ENCODE measurements at places on chromosomes 16 and 17. TPM values are rescaled to one million over a fixed set of nuclear protein-coding genes. Genes with fewer than 3 reads are reported as not detected.

NPB gene
- not detected for total RNA-seq

GAST gene
- not detected for total RNA-seq

KRT13 gene
- not detected for total RNA-seq

ITGB3 gene
- total RNA-seq = 16.4 TPM

KRT24 gene
- total RNA-seq = not detected

DNAH9 gene
- total RNA-seq = not detected

GAS2L2 gene
- total RNA-seq = 0.07 TPM

NPIPA2 gene
- not detected for total RNA-seq

IL21R gene
- total RNA-seq = 1.9 TPM

FAM83G gene
- total RNA-seq = 22.9 TPM

GRCh38 chr16:8137606-8138005, 452.7 kb downstream of the TMEM114 start:
- H3K4me1 ChIP-seq = no peaks in the 10 kb centered on the region

DNA sequence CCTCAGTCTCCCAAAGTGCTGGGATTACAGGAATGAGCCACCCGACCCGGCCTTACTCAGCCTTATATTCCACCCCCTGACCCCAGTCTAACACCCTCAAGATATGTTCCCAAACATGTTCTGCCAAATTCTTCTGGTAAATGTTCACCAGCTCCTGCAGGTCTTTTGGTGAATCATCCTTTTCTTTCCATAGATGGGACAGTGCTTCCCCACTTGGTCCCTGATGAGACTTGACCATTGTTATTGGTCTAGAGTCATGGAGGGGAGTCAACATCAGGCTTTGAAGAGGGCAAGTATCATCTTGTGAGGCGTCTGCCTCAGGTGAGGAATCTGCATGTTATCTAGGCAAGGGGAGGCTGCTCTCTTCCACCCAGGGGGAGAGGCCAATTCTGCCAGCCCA, 10.4 kb upstream of the RUNDC3A start:
- H3K36me3 ChIP-seq = no peaks in the 10 kb centered on the region
- H3K27ac ChIP-seq = no peak overlapping the region
- H3K27me3 ChIP-seq = no peaks in the 10 kb centered on the region
- no peak for DNase-seq
- no peak overlapping the region for H3K4me3 ChIP-seq

DNA sequence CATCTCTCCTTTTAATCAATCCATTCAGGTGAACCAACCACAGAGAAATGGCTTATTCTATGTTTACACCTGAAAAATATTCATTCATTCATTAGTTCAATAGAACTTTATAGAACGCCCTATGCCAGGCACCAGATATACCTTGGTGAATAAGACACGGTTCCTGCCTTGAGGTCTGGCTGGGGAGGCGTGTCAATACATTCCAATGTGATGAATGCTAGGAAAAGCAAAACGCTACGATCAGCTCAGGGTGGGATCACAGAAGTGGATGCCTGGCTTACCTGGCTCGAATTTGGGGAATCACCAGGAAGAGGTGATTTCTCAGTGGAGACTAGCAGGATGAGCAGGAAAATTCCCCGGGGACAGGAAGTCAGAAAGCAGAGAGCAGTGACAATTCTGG, 17.5 kb upstream of the WFIKKN2 start:
- H3K4me1 ChIP-seq = no peaks in the 10 kb centered on the region
- no peaks in the 10 kb centered on the region for H3K36me3 ChIP-seq
- H3K27me3 ChIP-seq = peaks cover 1% of the 10 kb centered on the region

- no peaks in the 10 kb centered on the region for H3K36me3 ChIP-seq
- no peaks in the 10 kb centered on the region for H3K4me1 ChIP-seq
- DNase-seq = no peak
- H3K27ac ChIP-seq = no peak overlapping the region
- H3K4me3 ChIP-seq = no peak overlapping the region
These were observed 58.1 kb downstream of the MAP2K4 start for GRCh38 chr17:12078791-12079190.

- DNase-seq = no peak
- no peak overlapping the region for H3K4me3 ChIP-seq
- H3K4me1 ChIP-seq = no peaks in the 10 kb centered on the region
- no peak overlapping the region for H3K27ac ChIP-seq
- H3K27me3 ChIP-seq = no peaks in the 10 kb centered on the region
- no peaks in the 10 kb centered on the region for H3K36me3 ChIP-seq
These were observed 19.3 kb downstream of the ITGAL start for GRCh38 chr16:30491744-30492308.

DNA sequence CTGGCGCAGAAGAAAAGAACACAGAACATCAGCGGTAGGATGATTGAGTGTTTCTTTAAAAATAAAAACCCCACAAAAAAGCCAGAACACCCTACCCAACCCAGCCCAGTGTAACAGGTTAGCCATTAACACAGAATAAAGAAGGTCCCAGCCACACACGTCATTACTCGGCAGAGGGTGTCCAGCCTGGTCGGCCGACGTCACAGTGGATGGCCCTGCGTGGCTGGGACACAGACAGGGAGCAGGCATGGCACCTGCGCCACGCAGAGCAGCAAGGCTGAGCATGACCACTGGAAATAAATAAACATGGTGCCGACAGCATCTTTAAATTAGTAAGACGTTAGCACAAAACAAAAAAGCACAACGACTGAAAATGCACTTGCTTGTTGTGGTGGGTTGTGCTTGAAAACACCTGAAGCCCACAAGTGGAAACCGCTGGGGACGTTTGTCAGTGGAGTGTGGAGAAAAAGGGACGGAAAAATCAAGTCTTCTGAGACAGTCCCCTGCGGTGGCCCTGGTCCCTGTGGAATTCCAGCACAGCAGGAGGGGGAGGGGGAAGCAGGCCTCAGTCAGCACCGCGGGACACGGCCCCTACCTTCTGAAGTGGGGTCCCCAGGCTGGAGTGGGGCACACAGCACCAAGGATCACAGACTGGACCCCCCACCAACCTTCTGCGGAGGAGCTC, 39.2 kb downstream of the SLC7A5 start:
- H3K27me3 ChIP-seq = no peaks in the 10 kb centered on the region
- no peak overlapping the region for H3K27ac ChIP-seq
- no peak for DNase-seq
- no peak overlapping the region for H3K4me3 ChIP-seq

- DNase-seq = no peak
- H3K27ac ChIP-seq = no peak overlapping the region
- H3K27me3 ChIP-seq = no peaks in the 10 kb centered on the region
These were observed 37.0 kb upstream of the PEMT start for GRCh38 chr17:17628388-17629008.

DNA sequence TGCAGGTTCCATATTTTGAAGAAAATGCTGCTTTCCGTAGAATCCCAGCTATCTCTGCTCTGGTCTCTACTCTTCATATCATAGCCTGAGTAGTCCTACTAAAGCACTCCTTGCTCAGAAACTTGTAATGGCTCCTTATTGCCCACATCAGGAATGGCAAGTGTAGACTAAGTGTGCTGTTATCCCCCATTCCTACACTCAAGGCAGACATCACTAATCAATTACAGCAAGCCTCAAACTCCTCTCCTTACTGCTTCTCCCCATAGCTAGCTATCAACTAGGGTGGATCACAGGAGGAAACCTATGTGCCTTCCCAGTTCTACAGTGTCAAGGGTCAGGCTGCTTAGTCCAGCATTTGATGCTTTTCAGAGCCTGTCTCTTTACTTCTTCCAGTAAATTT, 163.4 kb downstream of the HAPSTR1 start:
- no peaks in the 10 kb centered on the region for H3K27me3 ChIP-seq
- H3K36me3 ChIP-seq = no peaks in the 10 kb centered on the region
- no peak for DNase-seq
- no peaks in the 10 kb centered on the region for H3K4me1 ChIP-seq
- H3K4me3 ChIP-seq = no peak overlapping the region

DNA sequence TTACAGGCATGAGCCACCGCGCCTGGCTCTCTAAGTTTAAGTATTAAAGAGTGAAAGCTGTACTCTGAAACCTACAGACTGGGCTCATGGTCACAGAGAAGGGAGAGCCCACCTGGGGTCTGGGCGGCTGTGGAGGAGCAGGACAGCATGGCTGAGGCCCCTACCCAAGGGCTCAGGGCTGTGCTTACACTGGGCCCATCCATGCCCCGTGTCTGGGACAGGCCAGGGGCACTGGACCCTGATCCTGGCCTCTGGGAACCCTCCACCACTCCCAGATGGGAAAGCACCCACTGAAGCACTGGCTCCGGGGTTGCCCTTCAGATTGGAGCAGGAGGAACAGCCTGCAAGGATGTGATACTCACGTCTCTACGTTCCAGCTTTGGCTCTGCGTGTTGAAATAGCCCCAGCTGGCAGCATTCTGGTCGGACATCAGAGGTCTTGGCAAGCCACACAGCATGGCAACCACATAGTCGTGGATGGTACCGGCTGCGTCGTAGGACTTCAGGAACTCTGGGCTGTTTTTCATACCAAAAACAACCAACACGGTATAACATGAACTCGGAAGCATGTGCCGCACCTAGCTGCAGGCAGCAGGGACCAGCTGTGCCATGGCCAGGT, 13.0 kb downstream of the SHPK start:
- no peak overlapping the region for H3K4me3 ChIP-seq
- no peaks in the 10 kb centered on the region for H3K27me3 ChIP-seq
- no peak for DNase-seq
- no peak overlapping the region for H3K27ac ChIP-seq
- no peaks in the 10 kb centered on the region for H3K4me1 ChIP-seq
- H3K36me3 ChIP-seq = peaks cover 11% of the 10 kb centered on the region

GRCh38 chr17:48023400-48024148, 14.0 kb downstream of the COPZ2 start:
- H3K27me3 ChIP-seq = no peaks in the 10 kb centered on the region
- peak; percentile 95 for DNase-seq
- peak overlapping the region; percentile 62 for H3K4me3 ChIP-seq
- H3K27ac ChIP-seq = no peak overlapping the region
- peaks cover 33% of the 10 kb centered on the region for H3K4me1 ChIP-seq
- H3K36me3 ChIP-seq = no peaks in the 10 kb centered on the region

- H3K4me3 ChIP-seq = no peak overlapping the region
- DNase-seq = no peak
- peaks cover 13% of the 10 kb centered on the region for H3K4me1 ChIP-seq
- no peak overlapping the region for H3K27ac ChIP-seq
These were observed 48.8 kb downstream of the RMI2 start for GRCh38 chr16:11393861-11394592.

GRCh38 chr16:75471723-75472633, 7.5 kb upstream of the TMEM170A start:
- H3K4me3 ChIP-seq = no peak overlapping the region
- no peak overlapping the region for H3K27ac ChIP-seq
- peak; percentile 78 for DNase-seq
- no peaks in the 10 kb centered on the region for H3K36me3 ChIP-seq

GRCh38 chr16:22322741-22323140, 25.5 kb downstream of the POLR3E start:
- no peak overlapping the region for H3K27ac ChIP-seq
- no peak overlapping the region for H3K4me3 ChIP-seq
- H3K27me3 ChIP-seq = no peaks in the 10 kb centered on the region
- H3K4me1 ChIP-seq = no peaks in the 10 kb centered on the region
- peaks cover 11% of the 10 kb centered on the region for H3K36me3 ChIP-seq
- no peak for DNase-seq

DNA sequence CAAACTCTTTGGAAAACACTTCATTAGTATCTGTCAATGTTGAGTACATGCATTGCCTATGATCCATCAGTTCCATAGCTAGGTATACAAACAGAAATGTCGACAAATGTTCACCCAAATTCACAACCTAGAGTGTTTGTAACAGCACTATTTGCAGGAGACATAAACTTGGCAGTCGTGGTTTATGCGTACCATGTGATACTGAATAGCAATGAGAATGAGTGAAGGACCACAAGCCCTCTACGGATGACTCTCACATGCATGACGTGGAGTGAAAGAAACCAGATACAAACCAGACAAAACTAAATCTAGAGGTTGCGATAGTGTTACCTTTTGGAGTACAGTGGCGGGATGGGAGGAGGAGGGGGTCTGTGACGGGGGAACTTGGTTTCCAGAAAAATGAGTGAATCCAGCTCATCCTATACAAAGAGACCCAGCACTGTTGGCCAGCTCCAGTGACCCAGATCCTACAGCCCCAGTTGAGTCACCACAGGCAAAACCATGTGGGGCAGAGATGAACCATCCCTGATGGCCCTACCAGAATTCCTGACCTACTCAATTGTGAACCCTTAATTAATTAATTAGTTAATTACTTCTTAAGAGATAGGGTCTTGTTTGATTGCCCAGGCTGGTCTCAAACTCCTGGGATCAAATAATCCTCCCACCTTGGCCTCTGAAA, 15.9 kb upstream of the ULK2 start:
- no peaks in the 10 kb centered on the region for H3K36me3 ChIP-seq
- no peaks in the 10 kb centered on the region for H3K27me3 ChIP-seq
- H3K4me1 ChIP-seq = no peaks in the 10 kb centered on the region
- DNase-seq = no peak
- no peak overlapping the region for H3K27ac ChIP-seq

DNA sequence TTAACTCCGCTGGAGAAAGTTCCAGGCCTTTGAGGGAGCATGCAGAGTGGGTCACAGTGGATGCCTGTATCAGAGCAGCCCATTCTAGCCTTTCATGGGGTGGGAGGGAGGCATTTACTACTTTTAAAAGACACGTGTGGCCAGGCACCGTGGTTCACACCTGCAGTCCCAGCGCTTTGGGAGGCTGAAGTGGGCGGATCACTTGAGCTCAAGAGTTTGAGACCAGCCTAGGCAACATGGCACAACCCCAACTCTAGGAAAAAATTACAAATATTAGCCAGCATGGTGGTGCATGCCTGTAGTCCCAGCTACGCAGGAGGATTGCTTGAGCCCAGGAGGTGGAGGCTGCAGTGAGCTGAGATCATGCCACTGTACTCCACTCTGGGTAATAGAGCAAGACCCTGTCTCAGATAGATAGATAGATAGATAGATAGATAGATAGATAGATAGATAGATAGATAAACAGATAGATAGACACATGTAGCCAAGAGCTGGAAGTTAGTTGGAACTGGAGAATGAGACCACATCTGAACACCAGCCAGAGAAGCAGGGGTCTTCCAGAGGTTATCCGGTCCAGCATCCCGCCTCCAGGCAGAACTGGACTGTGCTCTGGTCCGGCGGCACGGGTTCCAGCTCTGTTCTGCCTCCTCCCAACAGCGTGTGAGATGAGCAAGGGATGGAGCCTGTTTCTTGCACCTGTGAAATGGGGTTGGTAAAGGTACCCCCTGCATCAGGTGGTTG, 3.6 kb downstream of the ADCY7 start:
- peaks cover 46% of the 10 kb centered on the region for H3K4me1 ChIP-seq
- DNase-seq = no peak
- no peaks in the 10 kb centered on the region for H3K36me3 ChIP-seq
- no peak overlapping the region for H3K4me3 ChIP-seq
- H3K27ac ChIP-seq = no peak overlapping the region
- no peaks in the 10 kb centered on the region for H3K27me3 ChIP-seq

- H3K4me3 ChIP-seq = no peak overlapping the region
- no peak overlapping the region for H3K27ac ChIP-seq
- no peaks in the 10 kb centered on the region for H3K36me3 ChIP-seq
- no peak for DNase-seq
- no peaks in the 10 kb centered on the region for H3K4me1 ChIP-seq
- no peaks in the 10 kb centered on the region for H3K27me3 ChIP-seq
These were observed 132.1 kb downstream of the HS3ST4 start for GRCh38 chr16:25823891-25824290.

- H3K27ac ChIP-seq = peak overlapping the region; percentile 91
- peaks cover 62% of the 10 kb centered on the region for H3K36me3 ChIP-seq
- H3K27me3 ChIP-seq = no peaks in the 10 kb centered on the region
These were observed 2.4 kb downstream of the ZNF267 start for GRCh38 chr16:31875928-31876547.

All from Karpas-422 (cell line).